Diencephalon (tissue), 1 donor: ENCODE measurements at places on chromosomes 7 and 10. TPM values are rescaled to one million over a fixed set of nuclear protein-coding genes. Genes with fewer than 3 reads are reported as not detected.

The MUC3A gene
- total RNA-seq: 2.1 TPM

The VSTM4 gene
- 7.8 TPM for total RNA-seq

The UPK3B gene
- 0.23 TPM for total RNA-seq

The NUTM2E gene
- total RNA-seq: 0.46 TPM

The PARG gene
- total RNA-seq: 95.3 TPM

The SLC39A12 gene
- total RNA-seq: 20.1 TPM

The FLNC gene
- 20.1 TPM for total RNA-seq

The EN2 gene
- total RNA-seq: 0.23 TPM

The GCK gene
- total RNA-seq: 13.8 TPM

The OR6B1 gene
- total RNA-seq: not detected

The MSMB gene
- total RNA-seq: not detected

The RPA3 gene
- total RNA-seq: 18.5 TPM

The SCART1 gene
- total RNA-seq: 1.2 TPM

The PILRB gene
- total RNA-seq: 14.5 TPM

The PLXDC2 gene
- 45.0 TPM for total RNA-seq

The CPA2 gene
- not detected for total RNA-seq

The REPIN1 gene
- 40.4 TPM for total RNA-seq

The KAZALD1 gene
- 1.2 TPM for total RNA-seq

The CFAP70 gene
- total RNA-seq: 6.0 TPM

The C10orf105 gene
- total RNA-seq: 2.1 TPM

The ZSCAN21 gene
- total RNA-seq: 13.4 TPM

The ELMO1 gene
- total RNA-seq: 84.7 TPM

The ZNF503 gene
- total RNA-seq: 4.8 TPM

The PTN gene
- 576 TPM for total RNA-seq
